ENCODE measurements at places on chromosomes 7 and 10.

GRCh38 chr10:26735435-26735834 is 37.9 kb downstream of the PDSS1 start:
- DNase-seq = no peak

DNA sequence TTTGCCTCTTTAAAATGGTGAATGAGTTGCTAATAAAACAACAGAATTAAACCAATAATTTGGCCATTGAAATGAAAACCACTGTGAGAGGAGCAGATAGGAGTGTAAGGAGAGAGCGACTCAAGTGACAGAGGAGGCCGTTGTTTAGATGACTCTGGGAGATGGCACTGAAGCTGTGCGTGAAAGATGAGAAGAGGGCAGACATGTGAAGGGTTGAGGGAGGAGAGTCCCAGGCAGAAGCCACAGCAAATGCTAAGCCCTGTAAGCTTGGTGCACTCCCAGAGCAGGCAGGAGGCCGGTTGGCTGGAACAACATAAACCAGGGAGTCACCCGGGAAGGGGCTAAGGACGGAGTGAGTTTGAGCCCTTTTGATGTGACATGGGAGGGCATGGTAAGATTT is 814 bp upstream of the OPALIN start:
- no peak for DNase-seq

DNA sequence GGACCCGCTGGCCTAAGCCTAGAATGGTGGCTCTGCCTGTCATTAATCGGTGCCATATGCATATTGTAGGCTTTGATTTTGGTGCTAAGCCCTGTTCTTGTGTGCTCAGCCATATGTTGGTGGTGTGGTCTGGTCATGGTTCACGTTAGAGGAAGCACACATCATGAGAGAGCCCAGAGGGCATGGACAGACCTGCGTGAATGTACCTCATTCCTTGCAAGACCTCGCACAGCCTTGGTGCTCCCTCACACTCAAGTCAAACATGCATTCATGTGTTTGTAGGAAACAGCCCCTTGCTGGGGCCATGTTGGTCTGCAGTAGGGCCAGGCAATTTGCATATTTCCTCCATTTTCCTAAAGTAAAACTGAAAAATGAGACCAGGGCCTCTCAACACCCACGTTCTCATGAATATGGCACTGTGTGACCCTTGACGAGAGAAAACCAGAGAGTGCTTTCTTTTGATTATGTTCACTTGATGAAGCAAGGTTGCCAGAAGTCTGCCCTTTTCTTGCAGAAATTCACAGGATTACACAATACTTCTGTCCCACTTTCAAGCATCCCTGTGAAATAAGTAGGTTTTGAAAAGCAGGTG is 268.7 kb downstream of the CELF2 start:
- DNase-seq = no peak

- no peak for DNase-seq
Measured at GRCh38 chr10:29651767-29652166, 17.0 kb upstream of the SVIL start.

GRCh38 chr10:100346351-100346764 is 675 bp upstream of the SCD start:
- no peak for DNase-seq

DNA sequence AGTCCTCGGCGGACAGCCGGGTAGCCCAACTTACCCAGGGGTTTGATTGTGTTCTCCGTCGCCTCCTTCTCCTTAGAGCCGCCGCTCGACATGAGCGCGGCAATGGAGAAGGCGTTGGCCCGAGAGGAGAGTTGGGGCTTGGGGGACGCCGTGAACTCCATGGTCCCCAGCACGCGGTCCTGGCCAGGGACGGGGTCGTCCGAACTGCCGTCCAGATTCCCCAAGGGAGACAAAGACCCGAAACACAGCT is 515 bp downstream of the TBX20 start:
- DNase-seq = no peak

GRCh38 chr7:142348921-142349405 is 91.1 kb upstream of the PRSS58 start:
- DNase-seq = no peak

DNA sequence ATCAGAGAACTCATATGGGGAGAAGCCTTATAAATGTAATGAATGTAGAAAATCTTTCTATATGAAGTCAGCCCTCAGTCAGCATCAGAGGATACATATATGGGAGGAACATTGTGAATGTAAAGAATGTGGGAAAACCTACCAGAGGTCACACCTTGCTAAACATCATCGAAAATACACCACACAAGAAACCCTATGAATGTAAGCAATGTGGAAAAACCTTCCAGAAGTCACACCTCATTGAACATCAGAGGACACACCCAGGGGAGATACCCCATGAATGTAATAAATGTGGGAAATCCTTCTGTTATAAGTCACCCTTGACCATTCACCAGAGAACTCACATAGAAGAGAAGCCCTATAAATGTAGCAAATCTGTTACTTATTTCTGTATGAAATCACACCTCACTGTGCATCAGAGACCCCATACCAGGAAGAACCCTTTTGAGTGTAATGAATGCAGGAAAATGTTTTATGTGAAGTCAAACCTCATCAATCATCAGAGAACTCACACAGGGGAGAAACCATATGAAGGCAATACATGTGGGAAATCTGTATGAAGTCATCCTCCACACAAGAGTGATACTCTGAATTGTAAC is 30.8 kb downstream of the ZNF12 start:
- DNase-seq = no peak

All from chondrocyte (in vitro differentiated cells).